ENCODE measurements at places on chromosomes 7 and 10. TPM values are rescaled to one million over a fixed set of nuclear protein-coding genes. Genes with fewer than 3 reads are reported as not detected.

Gene SPDYE2B
- total RNA-seq: not detected

Gene SLC26A5
- total RNA-seq: not detected

Gene OPN4
- total RNA-seq: 1.2 TPM

Gene LIPF
- not detected for total RNA-seq

Gene TMEM213
- not detected for total RNA-seq

Gene STOX1
- 0.14 TPM for total RNA-seq

Gene PTPRE
- total RNA-seq: 12.9 TPM

Gene DGKI
- total RNA-seq: 10.2 TPM

Gene NKX2-3
- not detected for total RNA-seq

Gene ZNF775
- total RNA-seq: 5.1 TPM

Gene CALN1
- not detected for total RNA-seq

Gene PEX1
- total RNA-seq: 13.1 TPM

Gene LBX1
- not detected for total RNA-seq

Gene RADIL
- 10.3 TPM for total RNA-seq

DNA sequence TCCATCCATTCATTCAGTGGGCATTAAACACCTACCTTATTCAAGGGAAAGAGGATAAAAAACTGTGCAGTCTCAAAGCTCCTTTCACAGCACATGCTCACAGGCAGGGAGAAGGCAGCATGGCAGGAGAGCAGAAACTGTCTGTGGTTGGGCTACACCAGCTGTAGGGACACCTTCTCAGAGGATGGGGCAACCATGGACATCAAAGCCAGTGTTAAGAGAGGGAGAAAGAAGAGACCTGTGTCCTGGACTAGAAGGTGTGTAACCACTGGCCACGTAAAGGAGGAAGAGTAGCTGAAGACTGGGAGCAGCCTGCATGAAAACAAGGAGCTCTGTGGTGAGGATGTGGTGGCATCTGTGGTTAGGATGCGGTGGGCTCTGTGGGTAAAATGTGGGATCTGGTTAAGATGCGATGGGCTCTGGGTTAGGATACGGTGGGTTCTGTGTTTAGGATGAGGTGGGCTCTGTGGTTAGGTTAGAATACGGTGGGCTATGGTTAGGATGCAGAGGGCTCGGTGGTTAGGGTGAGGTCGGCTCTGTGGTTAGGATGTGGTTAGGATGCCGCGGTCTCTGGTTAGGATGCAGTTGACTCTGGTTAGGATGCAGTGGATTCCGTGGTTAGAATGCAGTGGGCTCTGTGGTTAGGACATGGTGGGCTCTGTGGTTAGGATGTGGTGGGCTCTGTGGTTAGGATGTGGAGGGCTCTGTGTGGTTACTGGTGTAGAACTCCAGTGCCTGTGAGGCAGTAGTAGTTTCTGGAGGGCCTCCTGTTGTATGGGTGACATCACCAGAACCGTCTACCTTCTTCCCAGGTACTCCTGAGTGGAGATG, 197.6 kb downstream of the WDR37 start:
- no peak for DNase-seq

- DNase-seq: peak; percentile 59
These were observed 75.6 kb downstream of the CCDC6 start for GRCh38 chr10:59830601-59831259.

DNA sequence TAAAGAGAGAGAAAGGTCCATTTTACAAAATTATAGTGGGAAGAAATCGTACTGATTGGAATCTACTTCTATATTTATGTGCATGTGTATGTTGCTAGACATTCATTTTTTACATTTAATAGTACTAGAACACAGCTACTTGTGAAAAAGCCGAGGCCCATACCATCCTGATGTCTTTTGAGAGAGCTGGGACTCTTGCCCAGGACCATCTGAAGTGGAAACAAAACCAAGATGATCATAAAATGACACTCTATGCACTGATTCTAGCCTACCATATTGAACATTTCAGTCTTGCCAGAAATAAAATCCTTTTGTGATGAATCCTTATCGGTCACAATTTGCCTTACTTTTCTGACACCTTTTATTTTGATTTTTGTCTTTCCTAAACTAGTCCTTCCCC, 640.0 kb downstream of the KCNMA1 start:
- DNase-seq: no peak

GRCh38 chr10:51699145-51699474, 285 bp downstream of the CSTF2T start:
- DNase-seq: no peak

- no peak for DNase-seq
These were observed 21.1 kb upstream of the FOXI2 start for GRCh38 chr10:127715782-127716378.

- no peak for DNase-seq
These were observed 5.2 kb upstream of the BRI3 start for GRCh38 chr7:98276241-98276761.
